PC-9 (cell line): ENCODE measurements at places on chromosomes 5 and 9.

DNA sequence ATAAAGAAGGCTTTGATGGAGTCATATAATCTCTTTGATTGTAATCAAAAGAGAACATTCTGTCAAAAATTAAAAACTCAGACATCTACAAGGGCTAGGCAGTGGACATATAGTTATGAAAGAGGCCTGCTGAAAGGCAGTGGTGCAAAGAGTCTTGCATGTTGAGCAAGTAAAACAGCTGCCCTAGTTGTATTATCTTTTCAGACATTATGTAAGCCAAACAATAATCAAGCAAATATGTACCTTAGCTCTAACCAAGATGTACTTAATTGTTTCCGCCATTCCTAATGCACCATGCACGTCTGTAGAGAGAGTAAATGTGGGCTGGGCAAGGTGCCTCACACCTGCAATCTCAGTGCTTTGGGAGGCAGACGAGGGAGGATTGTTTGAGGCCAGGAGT, 14.3 kb downstream of the GAPT start:
- H3K27me3 ChIP-seq, result no peaks in the 10 kb centered on the region; the same call in 1 of the 2 replicates
- H3K4me3 ChIP-seq, result no peak overlapping the region
- no peak for DNase-seq
- H3K36me3 ChIP-seq, result no peaks in the 10 kb centered on the region

DNA sequence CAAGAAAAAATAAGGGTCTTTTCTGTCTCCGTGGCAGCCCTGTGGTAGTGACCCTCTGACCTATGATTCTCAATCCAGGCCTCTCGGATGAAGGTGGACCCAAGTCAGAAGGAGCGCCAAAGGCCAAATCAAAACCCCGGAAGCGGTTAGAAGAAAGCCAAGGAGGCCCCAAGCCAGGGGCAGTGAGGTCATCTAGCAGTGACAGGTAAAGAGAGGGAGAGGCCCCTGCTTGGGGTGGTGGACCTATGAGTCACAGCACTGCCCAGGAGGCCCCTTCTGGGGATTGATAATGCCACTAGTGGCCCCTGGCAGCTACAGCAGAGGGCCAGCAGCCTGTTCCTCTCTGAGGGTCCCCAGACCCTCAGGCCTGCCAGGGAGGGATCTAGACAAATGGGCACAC, 6.4 kb upstream of the SLC2A8 start:
- no peaks in the 10 kb centered on the region for H3K27me3 ChIP-seq
- no peak overlapping the region for H3K4me3 ChIP-seq
- no peaks in the 10 kb centered on the region for H3K36me3 ChIP-seq
- H3K27ac ChIP-seq, result no peak overlapping the region

DNA sequence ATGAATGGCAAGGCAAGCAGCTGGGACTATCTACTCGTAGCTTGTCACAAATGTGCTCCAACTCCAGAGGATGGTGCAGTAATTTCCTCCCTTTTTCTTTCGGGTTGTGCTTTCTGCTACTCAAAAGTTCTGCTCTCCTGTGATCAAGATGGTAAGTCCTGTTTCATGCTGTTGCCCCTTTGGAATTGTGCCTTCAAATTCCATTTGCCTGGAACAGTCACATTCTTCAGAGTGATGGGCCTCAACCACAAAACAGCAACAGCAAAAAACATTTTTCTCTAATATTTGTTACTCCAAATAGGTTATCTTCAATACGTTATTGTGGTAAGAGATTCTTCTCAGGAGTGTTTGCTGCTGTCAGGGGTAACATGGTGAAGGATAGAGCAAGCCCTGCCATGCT, 209.3 kb downstream of the PALM2AKAP2 start:
- H3K36me3 ChIP-seq, result no peaks in the 10 kb centered on the region
- DNase-seq, result no peak
- H3K27me3 ChIP-seq, result no peaks in the 10 kb centered on the region
- no peak overlapping the region for H3K27ac ChIP-seq
- H3K4me1 ChIP-seq, result peaks cover 13% of the 10 kb centered on the region; the same call in 1 of the 2 replicates

GRCh38 chr5:126650463-126650862, 49.7 kb downstream of the PHAX start:
- no peak overlapping the region for H3K4me3 ChIP-seq
- no peaks in the 10 kb centered on the region for H3K36me3 ChIP-seq
- no peaks in the 10 kb centered on the region for H3K4me1 ChIP-seq
- DNase-seq, result no peak
- H3K27ac ChIP-seq, result no peak overlapping the region

- H3K27ac ChIP-seq, result no peak overlapping the region
- no peaks in the 10 kb centered on the region for H3K27me3 ChIP-seq
- DNase-seq, result no peak
- H3K4me3 ChIP-seq, result no peak overlapping the region
- no peaks in the 10 kb centered on the region for H3K36me3 ChIP-seq
Measured at GRCh38 chr5:83899326-83899970, 178.8 kb upstream of the HAPLN1 start.

DNA sequence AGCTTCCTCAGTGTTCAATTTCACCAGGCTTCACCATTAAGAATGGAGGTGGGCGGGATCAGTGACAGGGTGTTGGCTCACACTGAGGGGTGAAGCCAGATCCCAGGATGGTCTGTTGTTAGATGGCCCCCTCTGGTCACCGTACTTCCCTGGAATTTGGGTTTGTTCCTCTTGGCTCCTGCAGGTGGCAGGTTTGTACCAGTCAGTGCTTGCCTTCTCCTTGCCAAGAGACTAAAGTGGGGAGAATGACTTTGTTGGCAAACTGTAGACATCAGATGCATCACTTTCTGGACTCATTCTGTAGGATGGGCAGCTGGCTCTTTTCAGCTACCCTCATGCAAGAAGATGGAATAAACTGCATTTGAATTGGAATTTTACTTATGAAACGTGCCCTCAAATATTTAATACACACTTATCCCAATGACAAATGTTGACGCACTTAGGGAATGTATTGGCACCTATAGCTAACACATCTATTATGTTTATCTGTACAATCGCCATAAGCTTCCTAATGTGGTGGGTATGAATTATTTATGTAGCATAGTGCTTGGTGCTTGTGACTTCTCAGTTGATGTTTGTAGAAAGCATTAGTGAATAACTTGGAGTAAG, 31.4 kb upstream of the ANKRD55 start:
- H3K4me1 ChIP-seq, result peaks cover 2% of the 10 kb centered on the region
- H3K27me3 ChIP-seq, result no peaks in the 10 kb centered on the region
- no peaks in the 10 kb centered on the region for H3K36me3 ChIP-seq

GRCh38 chr5:7717691-7718090, 133.2 kb downstream of the CFAP90 start:
- H3K36me3 ChIP-seq, result no peaks in the 10 kb centered on the region
- H3K27ac ChIP-seq, result no peak overlapping the region

DNA sequence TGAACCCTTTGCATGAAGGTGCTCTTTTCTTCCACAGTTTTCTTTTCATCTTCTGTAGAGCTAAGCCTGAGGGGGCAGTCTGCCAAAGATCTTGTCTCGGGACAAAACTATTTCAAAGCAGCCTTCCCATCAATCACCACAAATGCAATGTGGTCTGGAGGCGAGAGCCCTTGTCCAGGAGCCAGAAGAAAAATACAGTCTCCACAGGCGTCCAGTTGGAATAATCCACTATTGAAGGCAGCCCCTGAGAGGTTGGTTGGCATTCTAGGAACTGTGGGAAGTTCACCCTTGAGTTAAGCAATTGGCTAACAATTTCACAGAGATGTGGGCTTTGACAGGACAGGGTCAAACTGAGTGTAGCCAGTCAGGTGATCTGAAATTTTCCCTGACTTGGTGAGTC, 72.0 kb downstream of the SEMA6A start:
- H3K4me3 ChIP-seq, result no peak overlapping the region
- peaks cover 34% of the 10 kb centered on the region; the same call in 1 of the 2 replicates for H3K27me3 ChIP-seq
- no peak for DNase-seq
- H3K27ac ChIP-seq, result no peak overlapping the region
- H3K4me1 ChIP-seq, result no peaks in the 10 kb centered on the region

DNA sequence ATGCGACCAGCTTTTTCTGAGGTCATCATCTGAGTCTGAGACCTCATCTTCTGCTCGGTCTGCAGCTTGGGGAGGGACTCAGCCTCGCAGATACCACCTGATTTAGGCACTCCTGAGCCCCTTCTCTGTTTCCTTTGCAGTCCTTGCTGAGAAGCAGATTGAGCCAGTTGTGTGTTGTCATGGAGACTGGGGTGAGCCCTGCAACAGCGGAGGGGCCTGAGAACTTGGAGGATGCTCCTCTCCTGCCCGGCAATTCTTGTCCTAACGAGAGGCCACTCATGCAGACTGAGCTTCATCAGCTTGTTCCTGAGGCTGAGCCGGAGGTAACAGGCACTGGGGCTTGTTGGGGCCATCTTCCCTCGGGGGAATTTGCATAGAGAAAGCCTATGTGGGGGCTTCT, 19.2 kb downstream of the TEX53 start:
- H3K4me1 ChIP-seq, result no peaks in the 10 kb centered on the region
- H3K27me3 ChIP-seq, result no peaks in the 10 kb centered on the region
- H3K4me3 ChIP-seq, result no peak overlapping the region
- no peaks in the 10 kb centered on the region for H3K36me3 ChIP-seq
- H3K27ac ChIP-seq, result no peak overlapping the region

GRCh38 chr5:24365406-24365805, 279.4 kb downstream of the CDH10 start:
- no peaks in the 10 kb centered on the region for H3K4me1 ChIP-seq
- H3K27ac ChIP-seq, result no peak overlapping the region

DNA sequence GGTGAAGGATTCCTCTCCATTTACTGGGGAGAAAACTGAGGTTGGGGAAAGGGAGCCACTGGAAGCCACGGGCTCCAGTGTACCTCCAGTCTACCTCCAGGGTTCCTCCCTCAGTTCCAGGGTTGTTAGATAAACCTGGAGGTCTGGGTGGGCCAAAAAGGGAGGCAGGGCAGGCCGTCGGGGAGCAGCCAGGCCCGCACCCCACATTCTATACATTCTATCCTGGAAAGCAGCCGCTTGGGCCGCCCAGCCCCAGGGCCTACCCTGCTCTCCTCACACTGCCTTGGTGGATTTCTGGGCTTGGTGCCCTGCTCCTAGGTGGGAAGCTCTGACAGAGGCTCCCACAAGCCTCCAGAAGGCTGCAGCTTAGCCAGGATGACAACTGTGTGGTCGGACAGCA, 18.1 kb upstream of the SUSD3 start:
- no peaks in the 10 kb centered on the region for H3K36me3 ChIP-seq
- no peaks in the 10 kb centered on the region for H3K4me1 ChIP-seq
- no peak for DNase-seq
- H3K4me3 ChIP-seq, result no peak overlapping the region
- no peaks in the 10 kb centered on the region for H3K27me3 ChIP-seq

GRCh38 chr5:110769000-110769681, 30.3 kb downstream of the SLC25A46 start:
- no peaks in the 10 kb centered on the region for H3K36me3 ChIP-seq
- no peaks in the 10 kb centered on the region for H3K27me3 ChIP-seq
- no peak overlapping the region for H3K27ac ChIP-seq
- no peak for DNase-seq
- no peak overlapping the region for H3K4me3 ChIP-seq

GRCh38 chr5:63310644-63311043, 651.6 kb downstream of the HTR1A start:
- H3K36me3 ChIP-seq, result no peaks in the 10 kb centered on the region
- peaks cover 3% of the 10 kb centered on the region; the same call in 1 of the 2 replicates for H3K27me3 ChIP-seq
- H3K4me1 ChIP-seq, result no peaks in the 10 kb centered on the region
- no peak overlapping the region for H3K27ac ChIP-seq
- DNase-seq, result no peak

DNA sequence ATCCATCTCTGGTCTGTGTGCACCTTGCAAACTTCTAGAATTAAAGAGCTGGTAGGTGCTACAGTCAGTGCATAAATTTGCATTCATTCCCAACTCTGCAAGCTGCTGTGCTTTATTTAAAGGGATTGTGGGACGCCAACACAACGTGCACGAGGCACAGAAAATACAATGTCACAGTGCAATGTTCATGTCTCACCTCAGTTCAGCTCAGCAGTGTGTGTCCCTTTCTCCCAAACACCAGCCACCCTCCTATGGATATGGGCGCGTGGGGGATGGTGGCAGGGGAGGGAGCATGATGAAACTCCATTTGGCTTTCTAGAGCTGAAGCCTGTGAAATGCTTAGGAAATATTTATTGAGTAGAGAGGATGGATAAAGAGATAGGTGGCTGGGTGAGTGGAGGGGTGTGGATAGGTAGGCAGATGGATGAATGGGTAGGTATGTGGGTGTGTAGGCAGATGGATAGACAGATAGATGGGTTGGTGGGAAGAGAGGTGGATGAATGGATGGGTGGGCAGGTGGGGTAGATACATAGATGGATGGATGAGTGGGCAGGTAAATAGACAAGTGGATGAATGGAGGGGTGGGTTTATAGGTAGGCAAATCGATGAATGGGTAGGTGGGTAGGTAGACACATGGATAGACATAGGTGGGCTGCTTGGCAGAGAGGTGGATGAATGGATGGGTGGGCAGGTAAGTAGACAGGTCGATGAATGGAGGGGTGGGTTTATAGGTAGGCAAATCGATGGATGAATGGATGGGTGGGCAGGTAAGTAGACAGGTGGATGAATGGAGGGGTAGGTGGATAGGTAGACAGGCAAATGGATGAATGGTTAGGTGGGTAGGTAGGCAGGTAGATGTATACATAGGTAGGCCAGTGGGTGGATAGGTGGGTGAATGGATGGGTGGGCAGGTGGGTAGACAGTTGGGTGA, 92.7 kb upstream of the FCN2 start:
- H3K4me3 ChIP-seq, result no peak overlapping the region
- no peaks in the 10 kb centered on the region for H3K36me3 ChIP-seq
- H3K27ac ChIP-seq, result no peak overlapping the region

GRCh38 chr5:53170746-53171349, 61.3 kb upstream of the MOCS2 start:
- H3K4me3 ChIP-seq, result no peak overlapping the region
- H3K27me3 ChIP-seq, result no peaks in the 10 kb centered on the region
- peak; percentile 11 for DNase-seq
- no peaks in the 10 kb centered on the region for H3K36me3 ChIP-seq
- H3K4me1 ChIP-seq, result no peaks in the 10 kb centered on the region

DNA sequence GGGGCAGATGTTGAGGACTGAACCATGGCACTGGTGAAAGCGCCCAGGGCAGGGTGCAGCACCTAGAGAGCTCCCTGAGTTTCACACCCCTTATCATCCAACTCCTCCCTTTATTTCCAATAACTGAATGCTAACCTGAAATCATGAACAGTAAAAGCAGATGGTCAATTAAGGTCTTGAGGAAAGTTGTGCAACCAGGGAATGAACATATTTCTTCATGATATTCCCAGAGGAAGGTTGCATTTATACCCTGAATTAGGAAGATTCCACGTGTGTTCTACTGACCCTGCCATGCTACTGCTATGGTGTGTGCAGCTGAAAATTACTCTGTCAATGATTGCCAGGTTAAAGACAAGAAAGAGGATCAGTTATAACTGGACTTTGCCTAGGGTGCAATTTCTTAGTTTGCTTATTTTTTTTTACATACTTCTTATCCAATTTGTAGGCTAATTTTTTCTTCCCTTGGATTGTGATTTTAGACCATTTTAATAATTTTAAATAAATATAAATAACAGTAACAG, 319.8 kb downstream of the SEMA5A start:
- no peaks in the 10 kb centered on the region for H3K4me1 ChIP-seq
- H3K36me3 ChIP-seq, result no peaks in the 10 kb centered on the region
- H3K27ac ChIP-seq, result no peak overlapping the region
- no peak for DNase-seq
- no peak overlapping the region for H3K4me3 ChIP-seq

GRCh38 chr5:35538198-35538931, 79.3 kb upstream of the SPEF2 start:
- no peak for DNase-seq
- no peaks in the 10 kb centered on the region for H3K4me1 ChIP-seq
- H3K27ac ChIP-seq, result no peak overlapping the region
- no peaks in the 10 kb centered on the region for H3K36me3 ChIP-seq
- H3K4me3 ChIP-seq, result no peak overlapping the region
- H3K27me3 ChIP-seq, result peaks cover 25% of the 10 kb centered on the region
